ENCODE measurements at places on chromosomes 4 and X. TPM values are rescaled to one million over a fixed set of nuclear protein-coding genes. Genes with fewer than 3 reads are reported as not detected.

- no peak for DNase-seq
Observed at GRCh38 chrX:151974336-151975227, at the start of gene GABRE. Gene GABRE, minus strand, starts transcription at chrX:151974676. Its CDS starts 51 bp downstream, at chrX:151974625.

GRCh38 chrX:93538575-93538974 is 134.8 kb downstream of the NAP1L3 start:
- DNase-seq: no peak

DNA sequence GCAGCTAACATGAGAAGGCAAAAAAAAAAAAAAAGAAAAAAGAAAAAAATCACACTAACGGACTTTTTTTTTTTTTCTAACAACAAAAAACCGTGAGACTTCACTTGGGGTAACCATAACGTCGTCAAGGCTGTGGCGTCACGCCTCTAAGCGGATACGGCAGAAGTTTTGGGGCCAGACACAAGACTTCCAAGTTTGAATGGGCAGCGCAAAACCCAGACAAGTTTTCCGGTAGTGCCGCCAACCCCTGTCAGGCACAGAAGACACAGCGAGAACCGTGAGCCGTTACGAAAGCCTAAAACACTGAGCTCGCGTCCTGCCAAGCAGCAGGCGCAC is 556 bp upstream of the SMARCA5 start:
- peak; percentile 83 for DNase-seq

DNA sequence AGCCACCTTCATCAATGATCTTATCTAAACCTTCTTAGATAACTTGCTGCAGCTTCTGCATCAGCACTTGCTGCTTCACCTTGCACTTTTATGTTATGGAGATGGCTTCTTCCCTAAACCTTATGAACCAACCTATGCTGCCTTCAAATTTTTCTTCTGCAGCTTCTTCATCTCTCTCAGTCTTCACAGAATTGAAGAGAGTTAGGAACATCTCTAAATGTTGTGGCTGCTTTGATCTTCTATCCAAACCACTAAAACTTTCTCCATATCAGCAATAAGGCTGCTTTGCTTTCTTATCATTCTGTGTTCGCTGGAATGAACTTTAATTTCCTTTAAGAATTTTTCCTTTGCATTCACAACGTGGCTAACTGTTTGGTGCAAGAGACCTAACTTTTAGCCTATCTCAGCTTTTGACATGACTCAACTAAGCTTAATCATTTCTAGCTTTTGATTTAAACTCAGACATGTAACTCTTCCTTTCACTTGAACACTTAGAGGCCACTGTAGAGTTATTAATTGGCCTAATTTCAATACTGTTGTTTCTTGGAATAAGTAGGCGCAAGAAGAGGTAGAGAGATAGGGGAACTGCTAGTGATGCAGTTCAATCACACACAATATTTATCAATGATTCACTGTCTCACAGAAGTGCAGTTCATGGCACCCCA is 36.1 kb upstream of the CORIN start:
- DNase-seq: no peak

GRCh38 chrX:15911734-15912550 is 57.3 kb upstream of the AP1S2 start:
- DNase-seq: no peak

DNA sequence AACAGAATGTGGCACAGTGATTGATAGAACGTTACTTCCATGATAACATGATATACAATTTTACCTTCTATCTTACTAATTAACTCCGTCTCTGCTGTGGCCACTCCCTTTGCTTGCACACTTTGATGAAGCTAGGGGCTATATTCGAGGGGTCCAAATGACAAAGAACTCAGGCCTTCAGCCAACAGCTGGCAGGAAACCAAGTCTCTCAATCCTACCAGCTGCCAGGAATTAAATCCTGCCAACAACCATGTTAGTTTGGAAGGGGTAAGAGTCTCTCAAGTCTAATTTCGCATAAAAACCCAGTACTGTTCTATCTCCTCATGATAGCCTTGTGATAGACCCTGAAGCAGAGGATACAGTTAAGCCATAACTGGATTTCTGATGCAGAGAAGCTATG is 1122.9 kb upstream of the PCDH10 start:
- no peak for DNase-seq

DNA sequence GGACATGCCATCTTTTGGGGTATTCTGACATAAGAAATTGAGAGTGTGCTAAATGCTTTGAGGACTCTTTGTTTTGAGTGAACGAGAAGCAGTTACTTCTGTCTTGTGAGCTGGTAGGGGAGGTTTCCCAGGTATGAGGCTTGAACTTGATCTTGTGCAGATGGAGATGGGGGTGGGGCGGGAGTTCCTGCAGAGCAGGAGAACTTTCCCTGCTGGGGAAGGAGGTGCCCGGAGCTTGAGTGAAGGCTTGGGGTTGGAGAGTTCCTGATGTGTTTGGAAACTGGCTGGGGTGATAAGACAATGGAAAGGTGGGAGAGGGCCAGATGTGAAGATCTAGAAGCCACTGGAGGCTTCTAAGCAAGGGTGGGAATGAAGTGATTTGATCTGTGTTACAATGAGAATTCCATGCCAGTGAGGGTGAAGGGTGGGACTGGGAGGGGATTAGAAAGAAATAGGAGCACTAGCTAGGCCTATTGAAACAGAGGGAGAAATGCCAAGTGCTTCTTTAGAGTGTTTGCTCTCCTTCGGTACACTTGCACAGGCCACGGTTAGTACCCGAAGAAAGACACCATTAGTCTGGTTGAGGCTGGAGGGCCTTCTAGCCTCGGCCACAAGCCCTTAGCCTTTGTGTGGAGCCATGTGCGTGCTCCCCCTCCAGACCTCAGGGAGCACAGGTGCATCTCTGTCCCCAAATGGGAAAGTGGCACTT is 103.5 kb upstream of the STOX2 start:
- no peak for DNase-seq

- DNase-seq: no peak
Observed at GRCh38 chr4:127118681-127119080, 514.1 kb upstream of the INTU start.

DNA sequence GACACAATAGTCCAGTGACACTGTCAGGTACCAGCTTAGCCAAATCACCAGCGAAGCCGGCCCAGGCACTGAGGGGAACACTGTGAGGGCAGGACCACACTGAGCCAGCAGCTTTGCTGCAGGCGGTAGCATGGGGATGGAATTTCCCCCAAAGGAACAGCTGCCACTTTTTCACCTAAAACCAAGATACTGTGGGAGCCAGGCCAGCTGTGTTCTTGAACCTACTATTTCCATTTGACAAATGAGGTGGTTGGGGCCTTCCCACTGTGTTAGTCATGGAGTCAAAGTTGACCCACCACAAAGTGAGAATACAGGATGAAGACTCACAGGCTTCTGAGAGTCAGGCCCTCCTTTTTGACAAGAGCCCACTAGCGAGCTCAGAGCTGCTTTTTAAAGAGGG is 70.7 kb upstream of the SH3RF1 start:
- DNase-seq: peak; percentile 98

GRCh38 chrX:115378471-115378870 is 89.0 kb downstream of the LUZP4 start:
- DNase-seq: peak; percentile 58

GRCh38 chr4:48193921-48194468 is 59.9 kb upstream of the TXK start:
- DNase-seq: no peak

GRCh38 chr4:109295081-109295480 is 7.4 kb downstream of the COL25A1 start:
- no peak for DNase-seq

DNA sequence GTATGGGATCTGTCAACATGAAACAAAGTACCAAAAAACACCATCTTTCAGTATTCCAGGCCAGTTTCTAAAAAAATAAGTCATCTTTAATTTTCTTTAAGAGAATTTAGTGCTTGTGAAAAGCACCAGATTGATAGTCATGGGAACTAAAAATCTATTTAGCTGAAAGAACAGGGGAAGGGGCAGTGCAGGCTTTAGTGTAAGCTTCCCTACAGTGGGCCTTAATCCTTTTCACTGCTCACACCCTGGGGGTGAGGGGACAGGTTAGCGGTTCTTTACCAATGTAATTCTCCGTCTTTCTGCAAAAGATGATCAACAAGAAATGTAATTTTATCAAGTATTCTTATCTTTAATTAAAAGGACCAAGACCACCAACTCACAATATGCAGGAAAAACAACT is 47.1 kb downstream of the CHIC2 start:
- DNase-seq: no peak

- no peak for DNase-seq
Observed at GRCh38 chrX:135522878-135523693, 2.6 kb downstream of the INTS6L start.

- peak; percentile 80 for DNase-seq
Observed at GRCh38 chr4:133997436-133997835, 204.2 kb downstream of the PABPC4L start.

- peak; percentile 8 for DNase-seq
Observed at GRCh38 chrX:81202456-81202819, 536 bp downstream of the SH3BGRL start.

DNA sequence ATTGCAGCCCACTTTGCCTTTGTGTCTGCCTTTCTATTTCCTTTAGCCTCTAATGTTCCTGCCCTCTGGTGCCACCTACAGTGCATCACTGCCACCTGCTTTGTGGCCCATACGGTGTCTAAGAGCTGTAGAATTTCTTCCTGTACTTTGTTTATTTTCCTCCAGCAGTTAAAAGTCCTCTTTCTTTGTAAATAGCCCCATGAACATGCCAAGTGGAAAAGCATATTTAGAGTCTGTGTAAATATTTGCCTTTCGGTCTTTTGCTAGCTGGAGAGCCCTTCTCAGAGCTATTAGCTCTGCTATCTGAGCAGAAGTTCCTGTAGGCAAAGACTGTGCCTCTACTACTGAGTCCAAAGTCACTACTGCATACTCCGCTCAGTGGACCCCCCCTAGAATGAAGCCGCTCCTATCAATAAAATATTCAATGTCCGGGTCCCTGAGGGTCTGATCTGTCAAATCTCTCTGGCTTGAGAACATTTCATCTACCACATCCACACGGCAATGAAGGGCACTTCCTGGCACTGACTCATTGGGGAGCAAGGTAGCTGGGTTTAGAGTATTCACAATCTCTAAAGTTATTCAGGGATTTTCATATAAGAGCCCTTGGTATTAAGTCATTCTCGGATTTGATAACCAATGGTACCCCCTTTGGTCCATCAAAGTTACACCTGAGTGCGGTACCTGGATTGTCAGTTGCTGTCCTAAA is 36.3 kb downstream of the SULT1E1 start:
- DNase-seq: no peak

DNA sequence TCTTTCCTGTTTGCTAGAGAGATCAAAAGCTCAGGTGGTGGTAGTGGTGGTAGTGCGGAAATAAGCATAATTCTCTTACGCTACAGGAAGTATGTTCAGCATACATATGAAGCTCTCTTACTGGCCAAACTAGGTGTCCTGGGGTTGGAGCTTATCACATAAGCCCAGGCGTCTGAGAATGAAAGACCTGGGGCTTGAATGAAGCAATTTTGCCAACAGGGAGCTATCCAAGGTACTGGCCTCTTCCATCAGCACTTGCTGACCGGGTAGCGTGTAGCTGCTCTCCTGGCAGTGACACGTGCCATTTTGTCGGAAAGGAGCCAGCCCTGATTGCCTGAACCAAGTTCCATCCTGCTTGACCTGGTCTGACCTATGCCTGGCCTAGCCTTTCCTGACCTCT is 65.9 kb upstream of the HPF1 start:
- DNase-seq: peak; percentile 58

DNA sequence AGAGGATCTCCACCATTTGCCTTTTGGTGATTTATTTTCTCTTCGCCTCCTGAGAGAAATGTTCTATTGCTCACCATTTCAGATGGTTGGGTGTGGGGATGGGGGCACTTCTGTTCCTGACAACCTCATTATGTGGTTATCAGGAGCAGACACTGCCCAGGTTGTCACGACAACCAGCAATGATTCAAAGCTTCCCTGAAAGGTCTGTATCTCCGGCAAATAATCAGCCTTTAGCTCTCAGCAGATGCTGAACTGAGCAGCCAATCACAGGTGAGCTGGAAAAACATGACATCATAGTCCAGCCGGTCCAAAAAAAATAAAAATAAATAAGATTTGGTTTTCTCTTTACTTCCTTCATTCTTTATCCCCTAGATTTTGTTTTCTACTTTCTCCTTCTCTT is 5.5 kb upstream of the PAK3 start:
- DNase-seq: no peak

- DNase-seq: no peak
Observed at GRCh38 chr4:69858690-69859089, 1.3 kb downstream of the SULT1E1 start.

- no peak for DNase-seq
Observed at GRCh38 chr4:183816882-183817509, 88.1 kb upstream of the STOX2 start.

GRCh38 chr4:46648088-46648744 is 258.3 kb upstream of the GABRA2 start:
- no peak for DNase-seq

- no peak for DNase-seq
Observed at GRCh38 chr4:15130441-15130840, 128.2 kb downstream of the CPEB2 start.

GRCh38 chr4:184215709-184216328 is 1.9 kb downstream of the ENPP6 start:
- no peak for DNase-seq

DNA sequence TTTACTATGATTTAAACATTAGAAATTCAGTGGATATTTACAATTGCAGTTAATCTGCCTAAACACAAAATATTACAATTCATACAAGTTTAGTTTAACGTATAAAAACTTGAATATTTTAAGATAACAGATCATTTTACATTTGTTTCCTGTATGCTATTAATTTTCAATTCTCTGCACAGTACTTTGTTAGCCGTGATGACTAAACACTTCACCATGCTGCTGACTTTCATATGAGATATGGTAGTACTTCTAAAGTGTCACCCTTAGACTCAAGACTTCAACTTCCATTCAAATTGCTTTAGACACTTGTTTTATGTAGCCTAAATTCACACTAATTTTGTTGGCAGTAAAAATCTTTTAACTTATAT is 1646.4 kb upstream of the ADGRL3 start:
- peak; percentile 52 for DNase-seq

- DNase-seq: peak; percentile 97
Observed at GRCh38 chr4:54165438-54165837, 63.7 kb upstream of the PDGFRA start.

- no peak for DNase-seq
Observed at GRCh38 chrX:314049-314448, 4.5 kb downstream of the GTPBP6 start.

GRCh38 chr4:37793562-37793961 is 32.9 kb upstream of the PGM2 start:
- no peak for DNase-seq

The CTAG1A gene
- not detected for total RNA-seq

The LANCL3 gene
- 0.22 TPM for total RNA-seq

The TAF1 gene
- 24.8 TPM for total RNA-seq

The TRPC5OS gene
- not detected for total RNA-seq

The MAGEB10 gene
- total RNA-seq: not detected

The OTC gene
- total RNA-seq: not detected

The TAPT1 gene
- 25.3 TPM for total RNA-seq

Data from astrocyte (in vitro differentiated cells and primary cell).